ENCODE measurements at places on chromosomes 3 and 15.
A peak's percentile ranks its signal among the peaks of the same experiment; 100 is the strongest.

- DNase-seq = no peak
Measured at GRCh38 chr3:13858768-13859520, 20.9 kb downstream of the WNT7A start.

- DNase-seq = no peak
Measured at GRCh38 chr3:197491923-197492664, 63.7 kb downstream of the BDH1 start.

GRCh38 chr3:39927479-39927878 lies 118.1 kb downstream of the MYRIP start:
- DNase-seq = no peak

GRCh38 chr3:66665021-66665695 lies 164.3 kb upstream of the LRIG1 start:
- DNase-seq = no peak

GRCh38 chr3:192675958-192676649 lies 51.2 kb downstream of the FGF12 start:
- DNase-seq = peak; percentile 2

- DNase-seq = no peak
Measured at GRCh38 chr3:33315826-33316225, 38.6 kb downstream of the FBXL2 start.

- peak; percentile 87 for DNase-seq
Measured at GRCh38 chr3:113736548-113737089, 9.4 kb downstream of the NAA50 start.

DNA sequence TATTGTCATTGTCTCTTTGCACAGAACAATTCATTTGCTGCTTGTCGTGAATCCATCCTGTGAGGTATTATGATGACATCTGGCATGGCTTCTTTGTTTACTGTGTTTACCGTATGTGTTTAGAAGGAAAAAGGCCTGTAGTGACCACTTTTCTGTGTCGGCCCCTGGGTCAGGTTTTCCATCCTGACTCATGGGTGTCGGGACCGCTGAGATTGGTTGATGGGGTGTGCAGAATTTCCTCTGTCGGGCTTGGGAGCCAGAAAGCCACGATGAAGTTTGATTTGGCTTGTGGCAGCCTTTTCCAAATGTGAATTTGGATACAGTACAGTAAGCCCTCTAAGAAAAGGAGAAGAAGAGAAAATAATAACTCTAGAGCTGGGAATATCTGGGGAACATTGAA lies 113.5 kb downstream of the FNDC3B start:
- DNase-seq = no peak

All from OCI-M1 (cell line).